NCI-H1105 (cell line): ENCODE measurements at places on chromosomes 11 and 22.

DNA sequence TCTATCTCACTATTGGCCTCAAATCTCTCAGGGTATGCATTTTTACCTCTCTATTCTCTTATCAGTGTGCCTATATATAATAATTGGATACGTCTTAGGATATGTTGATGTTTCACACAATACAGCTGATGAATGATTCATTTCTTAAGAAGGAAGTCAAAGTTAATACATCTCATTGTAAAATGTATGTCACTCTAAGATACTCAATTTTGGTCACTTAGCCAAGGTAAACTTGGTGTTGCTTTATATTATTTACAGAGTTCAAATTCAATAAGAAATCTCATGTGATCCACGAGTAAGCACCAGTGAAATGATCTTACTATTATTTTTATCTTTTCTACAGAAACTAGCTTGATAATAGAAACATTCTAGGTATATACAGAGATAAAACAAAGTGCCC lies 1266.5 kb downstream of the JRKL start:
- no peak for DNase-seq

- no peak for DNase-seq
Measured at GRCh38 chr11:69841859-69842698, 22.9 kb upstream of the FGF3 start.

GRCh38 chr11:36155770-36156160 lies 133.5 kb downstream of the COMMD9 start:
- DNase-seq: no peak

GRCh38 chr11:2743427-2744110 lies 43.8 kb upstream of the KCNQ1OT1 start:
- DNase-seq: no peak

DNA sequence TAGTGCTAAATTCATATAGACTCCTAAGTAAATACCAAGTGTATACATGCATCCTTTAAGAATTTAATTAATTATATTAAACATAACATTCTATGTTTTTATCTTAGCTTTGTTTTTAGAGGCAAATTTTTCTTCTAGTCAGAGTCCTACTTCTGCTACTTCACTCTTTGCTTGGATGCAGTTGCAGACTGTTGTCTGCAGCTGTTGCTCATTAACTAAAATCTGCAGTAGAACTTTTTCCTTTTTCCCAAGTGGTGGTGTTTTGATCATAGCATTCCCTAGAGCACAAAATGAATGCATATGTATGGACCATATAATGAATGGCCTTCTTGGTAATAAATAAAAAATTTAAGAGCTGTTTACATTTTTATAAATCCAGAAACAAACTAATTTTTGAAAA lies 198.3 kb downstream of the CASP12 start:
- no peak for DNase-seq

- no peak for DNase-seq
Measured at GRCh38 chr11:14768526-14769188, 123.4 kb downstream of the CYP2R1 start.

- no peak for DNase-seq
Measured at GRCh38 chr22:49208004-49208402, 619.7 kb downstream of the BRD1 start.
